Fibroblast of skin of right biceps (primary cell): ENCODE measurements at places on chromosomes 3 and 15.

- no peak for DNase-seq
Measured at GRCh38 chr3:142337994-142338393, 109.8 kb downstream of the XRN1 start.

DNA sequence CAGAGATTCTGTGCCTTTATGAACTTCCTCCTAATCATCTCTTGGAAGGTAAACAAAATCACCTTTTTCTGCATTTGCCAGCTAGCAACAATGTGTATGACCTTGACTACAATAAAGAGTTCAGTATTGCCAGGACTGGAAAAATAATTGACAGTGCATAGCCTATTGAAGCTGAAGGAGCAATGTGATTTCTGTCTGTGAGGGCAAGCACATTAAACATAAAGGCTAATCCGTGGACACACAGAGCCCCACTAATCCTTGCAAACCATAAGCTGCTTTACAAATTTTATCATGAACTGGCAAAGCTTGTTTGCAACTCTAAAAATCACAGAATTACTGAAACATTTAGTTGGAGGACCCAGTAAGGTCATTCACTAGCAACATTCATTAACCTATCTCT is 563.8 kb downstream of the PYDC2 start:
- no peak for DNase-seq

DNA sequence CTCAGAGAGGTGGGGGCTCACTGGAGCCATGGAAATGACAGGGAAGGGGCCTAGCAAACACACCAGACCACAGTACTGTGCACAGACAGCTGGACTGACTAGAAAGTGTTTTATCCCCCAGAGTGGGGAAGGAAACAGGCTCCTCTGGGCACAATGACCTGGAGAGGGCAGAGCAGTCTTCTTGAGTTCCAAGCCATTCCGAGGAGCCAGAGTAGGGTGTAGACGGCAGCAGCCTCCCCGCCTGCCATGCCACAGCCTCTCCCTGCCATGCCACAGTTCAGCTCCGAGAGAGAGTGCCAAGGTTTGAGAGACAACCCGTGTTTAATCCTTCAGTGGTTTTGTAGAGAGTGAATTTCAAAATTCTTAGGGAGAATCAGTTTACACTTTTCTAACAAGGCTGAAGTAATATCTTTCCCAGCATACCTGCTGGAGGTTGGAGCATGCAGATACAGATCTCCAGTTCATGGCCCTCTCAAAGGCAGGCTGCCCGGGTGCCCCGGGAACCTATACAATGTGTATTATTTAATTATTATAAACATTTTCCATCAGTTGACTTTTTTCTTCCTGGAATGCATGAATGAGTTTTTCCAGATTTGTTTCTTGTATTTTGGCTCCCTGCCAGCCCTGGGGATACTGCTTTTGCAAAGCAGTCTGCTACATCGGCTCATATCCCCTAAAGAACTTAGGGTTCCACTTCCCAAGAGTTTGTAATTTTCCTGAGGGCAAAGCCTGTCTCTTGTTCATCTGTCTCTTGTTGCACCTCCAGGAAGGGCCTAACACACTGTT is 3.2 kb downstream of the PODXL2 start:
- DNase-seq, result no peak

DNA sequence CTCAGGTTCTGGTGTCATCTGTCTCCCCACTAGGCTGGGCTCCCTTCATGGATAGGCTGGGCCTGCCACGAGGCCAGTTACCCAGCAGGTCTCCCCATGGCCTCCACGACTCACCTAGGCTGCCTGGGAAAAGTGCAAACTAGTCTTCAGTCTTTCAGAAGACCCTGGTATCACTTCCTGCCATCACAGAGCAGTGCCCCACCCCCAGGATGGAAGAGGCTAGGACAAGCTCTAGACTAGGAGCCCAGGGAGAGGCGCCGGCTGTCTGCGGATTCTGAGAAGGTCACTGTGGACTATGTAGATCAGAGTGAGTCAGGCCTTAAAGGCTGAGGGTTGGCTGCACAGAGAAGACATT is 63.7 kb downstream of the CORO2B start:
- DNase-seq, result peak; percentile 31
